ENCODE measurements at places on chromosomes 4 and X.

DNA sequence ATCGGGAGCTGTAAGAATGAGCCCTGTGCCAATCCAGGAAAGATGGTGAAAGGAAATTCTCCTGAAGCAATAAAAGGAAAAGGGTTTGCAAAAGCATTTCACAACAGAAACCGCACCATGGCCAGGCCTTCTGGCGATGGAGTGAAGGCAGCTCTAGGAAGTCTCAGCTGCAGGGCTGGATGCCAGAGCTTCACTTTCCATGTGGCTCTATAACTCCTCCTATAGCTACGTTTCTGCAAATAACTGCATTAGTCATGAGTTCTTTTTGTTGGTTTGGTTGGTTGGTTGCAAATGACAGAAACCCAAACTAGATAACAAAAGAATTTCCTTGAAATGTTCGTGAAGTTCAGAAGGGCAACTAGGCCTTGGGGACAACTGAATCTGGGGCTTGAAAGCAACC, 84.6 kb downstream of the RELL1 start:
- no peaks in the 10 kb centered on the region for H3K36me3 ChIP-seq
- H3K4me3 ChIP-seq: no peak overlapping the region
- no peaks in the 10 kb centered on the region for H3K4me1 ChIP-seq
- no peak overlapping the region for H3K27ac ChIP-seq

DNA sequence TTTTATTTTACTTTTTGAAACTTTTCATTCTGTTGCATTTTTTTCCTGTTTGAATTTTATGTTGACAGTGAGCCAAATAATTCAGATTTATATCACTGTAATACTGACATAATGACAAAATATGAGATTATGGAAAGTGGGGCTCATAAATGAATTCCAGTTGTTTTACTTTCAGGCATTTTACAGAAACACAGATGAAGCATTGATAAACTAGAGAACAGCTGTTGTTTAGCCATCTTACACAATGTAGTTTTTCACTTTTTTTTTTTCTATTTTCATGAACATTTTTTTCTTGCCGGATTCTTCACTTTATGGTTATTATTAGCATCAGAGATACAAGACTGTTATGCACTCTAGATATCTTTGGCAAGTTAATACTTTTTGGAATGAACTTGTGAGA, 91.7 kb upstream of the PAQR3 start:
- no peak for DNase-seq
- H3K36me3 ChIP-seq: no peaks in the 10 kb centered on the region
- no peaks in the 10 kb centered on the region for H3K4me1 ChIP-seq
- H3K27ac ChIP-seq: no peak overlapping the region
- H3K27me3 ChIP-seq: no peaks in the 10 kb centered on the region
- H3K4me3 ChIP-seq: no peak overlapping the region

DNA sequence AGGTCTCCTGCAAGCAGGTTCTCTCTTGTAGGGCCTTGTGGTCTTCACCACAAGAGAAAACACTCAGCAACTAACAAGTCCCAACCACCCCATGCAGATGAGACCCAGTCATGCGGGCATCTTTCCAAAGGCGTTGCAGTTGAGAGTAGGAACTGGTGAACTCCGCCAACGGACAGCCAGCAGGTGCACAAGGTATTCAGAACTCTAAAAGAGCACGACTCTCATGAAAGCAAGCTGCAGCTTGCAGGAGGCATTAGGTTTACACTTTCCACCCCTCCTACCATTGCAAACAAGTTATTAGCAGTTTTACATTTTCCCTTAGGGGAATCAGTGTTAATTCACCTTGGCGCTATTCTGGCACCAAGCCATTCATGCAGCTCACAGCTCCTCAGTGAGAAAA, 173.4 kb upstream of the KIT start:
- no peak overlapping the region for H3K27ac ChIP-seq
- H3K4me3 ChIP-seq: no peak overlapping the region
- H3K27me3 ChIP-seq: no peaks in the 10 kb centered on the region
- no peaks in the 10 kb centered on the region for H3K4me1 ChIP-seq

- peak overlapping the region; percentile 51 for H3K27ac ChIP-seq
- peak; percentile 93 for DNase-seq
- H3K36me3 ChIP-seq: no peaks in the 10 kb centered on the region
- H3K27me3 ChIP-seq: no peaks in the 10 kb centered on the region
- H3K4me1 ChIP-seq: peaks cover 12% of the 10 kb centered on the region
Observed at GRCh38 chr4:1082215-1083182, 30.9 kb downstream of the RNF212 start.

DNA sequence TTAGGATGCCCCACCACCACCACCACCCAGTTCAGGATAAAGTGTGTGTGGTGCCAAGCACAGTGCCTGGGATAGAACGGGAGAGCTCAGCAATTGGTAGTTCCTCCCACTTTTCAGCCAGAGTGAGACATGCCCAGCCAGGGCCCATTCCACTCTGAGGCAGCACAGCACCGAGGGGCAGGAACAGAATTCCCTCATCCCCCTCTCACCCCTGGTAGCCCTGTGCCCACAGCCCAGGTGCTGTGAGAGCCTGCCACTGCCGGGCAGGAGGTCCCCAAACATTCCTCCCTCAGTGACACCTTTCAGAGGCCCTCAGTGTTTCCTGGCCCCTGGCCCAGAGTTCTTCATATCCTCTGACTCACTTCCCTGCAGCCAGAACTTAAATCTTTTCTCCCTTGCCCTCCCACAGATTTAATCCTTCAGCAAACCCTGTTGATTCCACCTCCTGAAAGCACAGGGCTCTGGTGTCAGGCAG, 8.1 kb downstream of the RIPPLY1 start:
- peaks cover 4% of the 10 kb centered on the region for H3K27me3 ChIP-seq
- H3K4me1 ChIP-seq: no peaks in the 10 kb centered on the region
- no peak overlapping the region for H3K27ac ChIP-seq
- H3K36me3 ChIP-seq: no peaks in the 10 kb centered on the region
- no peak for DNase-seq

DNA sequence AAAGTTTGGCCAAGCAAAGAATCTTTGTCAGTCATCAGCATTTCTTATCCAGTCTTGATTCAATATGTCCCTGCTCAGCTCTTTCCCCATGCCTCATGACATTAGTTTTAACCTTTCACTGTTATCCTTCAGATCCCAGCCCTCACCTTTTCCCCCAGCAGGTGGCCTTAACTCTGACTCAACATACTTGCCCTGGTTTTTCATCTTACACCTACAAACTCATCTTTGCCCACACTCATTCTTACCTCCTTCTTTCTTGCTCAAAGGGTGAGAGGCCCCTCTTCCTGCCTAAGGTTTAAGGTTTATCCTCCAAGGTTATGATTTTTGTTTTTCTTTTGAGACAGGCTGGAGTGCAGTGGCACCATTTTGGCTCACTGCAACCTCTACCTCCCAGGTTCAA, 10.6 kb upstream of the ANXA5 start:
- no peak for DNase-seq

DNA sequence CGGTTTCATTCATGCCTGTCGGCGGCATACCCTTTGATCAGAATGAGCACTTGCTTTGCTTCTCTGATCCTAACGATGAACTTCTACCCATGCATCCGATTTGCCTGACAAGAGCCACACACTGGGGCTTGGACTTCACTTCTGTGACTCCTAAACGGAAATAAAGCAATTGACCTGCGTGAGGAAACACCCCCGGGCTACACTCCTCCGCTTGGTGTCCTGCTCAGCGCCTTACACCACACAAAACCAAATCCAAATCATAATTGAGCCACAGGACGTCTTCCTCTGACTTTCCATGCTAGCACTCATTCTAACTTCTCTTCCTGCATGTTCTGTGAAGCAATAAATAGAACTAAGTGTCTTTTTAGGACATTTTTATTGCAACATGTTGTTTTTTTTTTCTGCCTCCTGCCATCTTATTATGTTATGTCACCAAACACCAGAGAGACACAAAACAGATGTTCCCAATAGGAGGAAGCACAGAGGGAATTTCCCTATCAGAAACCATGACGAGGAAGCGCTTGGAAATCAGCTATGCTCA, 110.8 kb upstream of the FAM9B start:
- H3K36me3 ChIP-seq: no peaks in the 10 kb centered on the region
- H3K4me1 ChIP-seq: no peaks in the 10 kb centered on the region
- H3K27me3 ChIP-seq: peaks cover 4% of the 10 kb centered on the region
- no peak for DNase-seq

DNA sequence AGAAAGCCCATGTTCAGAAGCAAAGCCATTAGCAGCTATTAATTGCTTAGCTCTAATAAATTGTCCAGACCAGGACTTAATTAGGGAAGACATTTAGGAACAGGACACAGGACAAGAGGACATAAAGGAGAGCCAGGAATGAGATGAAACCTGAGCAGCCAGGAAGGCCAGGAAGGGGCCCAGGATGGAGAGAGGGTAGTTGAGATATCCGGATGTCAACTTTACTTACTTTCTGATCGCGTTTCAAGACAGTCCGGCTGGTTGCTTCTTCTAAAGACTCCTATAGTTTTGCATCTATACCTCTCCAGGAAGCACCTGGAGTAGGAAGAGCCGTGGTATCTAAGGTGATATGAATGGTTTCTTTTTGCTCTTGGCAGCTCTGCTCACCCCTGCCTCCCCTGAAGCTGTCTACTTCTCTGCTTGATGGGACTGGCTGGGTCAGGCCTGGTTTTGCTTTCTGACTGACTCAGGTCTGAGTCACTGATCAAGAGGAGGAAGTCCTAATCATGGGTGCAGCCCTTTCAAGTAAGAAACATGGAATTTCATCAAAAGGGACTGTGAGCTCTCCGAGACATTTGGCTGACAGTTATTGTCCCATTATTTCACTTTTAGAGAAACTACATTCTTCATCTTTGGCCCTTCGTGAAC, 733.3 kb downstream of the RPA4 start:
- DNase-seq: no peak
- no peaks in the 10 kb centered on the region for H3K27me3 ChIP-seq
- no peaks in the 10 kb centered on the region for H3K36me3 ChIP-seq
- H3K4me1 ChIP-seq: no peaks in the 10 kb centered on the region
- no peak overlapping the region for H3K27ac ChIP-seq
- no peak overlapping the region for H3K4me3 ChIP-seq

DNA sequence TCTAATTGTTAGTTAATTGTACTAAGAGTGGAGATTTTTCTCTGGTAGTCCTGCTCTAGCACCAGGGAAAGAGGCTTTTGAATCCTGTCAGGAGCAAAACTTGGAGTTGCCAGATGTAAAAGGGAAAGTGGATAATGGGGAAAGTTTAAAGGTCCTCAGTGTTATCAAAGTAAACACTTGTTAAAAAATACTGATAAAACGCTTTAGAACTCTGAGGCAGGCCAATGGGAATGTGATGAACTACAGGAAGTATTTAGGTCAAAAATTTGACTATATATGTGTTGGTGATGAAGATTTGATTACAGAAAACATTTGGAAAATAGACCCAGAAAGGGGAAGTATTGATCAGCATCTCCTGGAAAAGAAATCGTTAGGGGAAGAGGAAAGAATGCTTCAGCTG, 32.8 kb downstream of the SERPINA7 start:
- no peaks in the 10 kb centered on the region for H3K4me1 ChIP-seq
- H3K36me3 ChIP-seq: no peaks in the 10 kb centered on the region

DNA sequence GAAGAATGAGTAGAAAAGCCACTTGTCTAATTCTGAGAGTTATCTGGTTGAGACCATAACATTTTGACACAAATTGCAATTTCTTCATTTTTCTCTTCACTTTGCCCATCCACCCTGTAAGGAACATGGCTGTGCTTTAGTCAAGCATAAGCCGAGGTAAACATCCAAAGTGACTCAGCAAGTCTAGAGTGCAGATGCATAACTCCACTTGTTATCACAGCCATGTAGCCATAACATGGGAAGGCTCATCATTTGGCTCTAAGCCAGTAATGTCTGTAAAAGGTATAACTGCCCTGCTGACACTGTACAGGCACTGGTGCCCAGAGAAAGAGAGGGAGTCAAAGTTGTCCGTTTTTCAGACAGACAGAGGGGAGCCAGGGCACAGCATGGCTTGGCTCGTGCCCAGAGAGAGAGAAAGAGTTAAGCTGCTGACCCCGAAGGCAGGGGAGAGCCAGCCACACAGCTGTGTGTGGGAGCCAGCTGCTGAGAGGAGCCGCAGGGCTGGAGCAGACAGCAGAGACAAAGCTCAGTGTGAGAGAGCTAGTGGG, 76.9 kb upstream of the EXOC1L start:
- H3K36me3 ChIP-seq: no peaks in the 10 kb centered on the region
- H3K4me3 ChIP-seq: no peak overlapping the region
- DNase-seq: peak; percentile 22
- no peaks in the 10 kb centered on the region for H3K27me3 ChIP-seq
- no peak overlapping the region for H3K27ac ChIP-seq

All from kidney (tissue), 22 donors.